WTC11 (cell line): ENCODE measurements at places on chromosomes 5 and 9. TPM values are rescaled to one million over a fixed set of nuclear protein-coding genes. Genes with fewer than 3 reads are reported as not detected.

DNA sequence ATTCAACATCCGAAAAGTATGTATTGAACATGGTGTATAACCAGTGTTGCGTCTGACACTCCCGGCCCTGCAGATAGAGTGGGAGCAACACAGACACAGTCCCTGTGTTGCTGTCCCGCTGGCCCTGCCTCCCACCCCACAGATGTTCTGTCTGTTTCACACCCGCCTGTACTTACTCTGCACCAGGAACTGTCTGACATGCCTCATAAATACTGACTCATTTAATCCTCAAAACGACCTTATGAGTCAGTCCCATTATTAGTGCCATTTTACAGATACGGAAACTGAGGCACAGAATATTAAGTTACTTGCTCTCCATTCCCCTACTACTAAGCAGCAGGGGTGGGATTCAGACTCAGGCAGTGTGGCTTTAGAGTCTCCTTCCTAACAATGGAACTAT lies 109.8 kb upstream of the NFIL3 start:
- no peak overlapping the region for H3K27ac ChIP-seq
- no peak overlapping the region for H3K4me3 ChIP-seq
- no peak for DNase-seq
- no peaks in the 10 kb centered on the region for H3K36me3 ChIP-seq
- H3K4me1 ChIP-seq, result peaks cover 20% of the 10 kb centered on the region

DNA sequence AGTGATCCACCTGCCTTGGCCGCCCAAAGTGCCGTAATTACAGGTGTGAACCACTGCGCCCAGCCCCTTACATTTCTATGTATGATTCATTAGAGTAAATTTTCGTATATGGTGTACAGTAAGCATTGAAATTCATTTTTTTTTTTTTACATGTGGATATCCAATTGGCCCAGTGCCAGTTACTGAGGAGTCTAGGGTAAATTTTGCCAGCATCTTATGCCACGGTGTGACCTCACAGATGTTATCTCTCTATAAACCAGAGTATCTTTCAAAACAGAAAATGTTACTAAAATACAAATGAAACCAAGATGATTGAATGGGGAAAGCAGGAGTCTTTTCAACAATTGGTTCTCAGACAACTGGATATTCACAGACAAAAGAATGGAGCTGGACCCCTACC lies 64.7 kb downstream of the IPPK start:
- H3K27me3 ChIP-seq, result no peaks in the 10 kb centered on the region
- peaks cover 17% of the 10 kb centered on the region for H3K36me3 ChIP-seq
- no peak for DNase-seq
- no peaks in the 10 kb centered on the region for H3K4me1 ChIP-seq

- H3K4me3 ChIP-seq, result no peak overlapping the region
- peak overlapping the region; percentile 49 for H3K27ac ChIP-seq
- DNase-seq, result no peak
- H3K36me3 ChIP-seq, result no peaks in the 10 kb centered on the region
- peaks cover 30% of the 10 kb centered on the region for H3K4me1 ChIP-seq
These were observed 4.1 kb downstream of the NACC2 start for GRCh38 chr9:136090768-136091581.

DNA sequence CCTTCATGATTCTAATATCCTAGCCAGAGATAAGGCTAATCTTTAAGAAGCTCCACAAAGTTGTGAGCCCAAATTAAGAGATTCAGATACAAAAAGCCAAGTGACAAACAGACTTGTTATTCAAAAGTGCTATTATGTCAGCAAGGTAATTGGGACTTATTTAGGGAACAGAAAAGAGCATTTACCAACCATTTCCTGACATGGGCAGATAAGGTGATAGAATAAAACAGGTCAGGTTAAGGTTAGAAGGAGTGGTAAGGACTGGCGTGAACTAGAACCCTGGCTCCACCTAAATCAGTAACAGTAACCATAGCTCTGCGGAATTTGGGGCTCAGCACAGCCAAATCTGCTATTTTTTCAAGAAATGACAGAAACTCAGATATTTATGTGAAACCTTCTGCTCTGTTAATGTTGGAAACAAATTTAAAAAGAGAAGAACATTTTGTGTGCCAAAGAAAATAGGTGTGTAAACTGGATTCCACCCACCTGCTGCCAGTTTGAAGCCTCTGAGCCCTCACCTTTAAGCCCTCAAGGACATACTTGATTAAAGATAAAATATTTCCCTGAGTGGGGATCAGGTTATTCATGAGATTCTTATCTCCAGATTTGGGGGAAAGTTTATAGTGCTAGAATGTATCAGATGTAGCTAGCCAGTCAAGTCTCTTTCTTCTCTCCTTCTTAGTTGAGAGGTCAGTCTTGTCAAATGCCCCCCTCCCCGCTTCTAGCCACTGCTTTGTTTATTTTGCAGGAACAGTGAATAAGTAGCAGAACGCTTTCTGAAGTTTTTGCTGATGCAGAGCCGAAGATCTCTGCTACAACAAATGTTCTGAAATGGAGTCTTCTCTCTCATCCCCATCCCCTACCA lies 10.2 kb upstream of the ERMP1 start:
- H3K4me1 ChIP-seq, result peaks cover 36% of the 10 kb centered on the region
- H3K4me3 ChIP-seq, result no peak overlapping the region
- H3K27ac ChIP-seq, result no peak overlapping the region
- DNase-seq, result no peak
- no peaks in the 10 kb centered on the region for H3K27me3 ChIP-seq

DNA sequence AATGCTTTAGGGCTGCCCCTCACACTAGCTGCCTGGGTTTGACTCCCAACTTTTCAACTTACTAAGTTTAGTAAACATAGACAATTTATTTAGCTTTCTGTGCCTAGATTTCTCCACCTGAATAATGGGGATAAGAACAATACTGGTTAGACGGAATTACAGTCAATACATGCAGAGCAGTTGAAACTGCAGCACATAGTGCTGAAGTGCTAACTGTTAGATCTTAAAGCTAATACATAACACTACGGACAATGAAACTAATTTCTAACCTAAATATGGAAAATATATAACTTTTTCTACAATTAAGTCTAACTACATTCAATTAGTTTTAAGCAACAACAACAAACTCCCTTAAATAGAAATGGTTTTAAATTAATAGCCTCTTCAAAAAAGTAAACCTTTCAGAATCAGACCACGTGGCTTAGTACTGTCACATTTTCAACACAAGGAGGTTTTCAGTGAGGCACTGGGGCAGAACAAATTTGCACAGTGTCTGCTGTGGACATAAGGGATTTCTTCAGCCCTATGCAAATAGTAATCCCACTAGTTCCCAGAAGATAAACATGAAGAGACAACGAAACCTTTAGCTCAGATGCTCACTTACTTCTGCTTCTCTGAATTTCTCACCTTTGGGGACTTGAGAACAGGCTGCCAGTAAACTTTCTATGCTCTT lies 293.4 kb downstream of the EDIL3 start:
- H3K4me3 ChIP-seq, result no peak overlapping the region
- no peaks in the 10 kb centered on the region for H3K27me3 ChIP-seq
- H3K36me3 ChIP-seq, result peaks cover 16% of the 10 kb centered on the region
- DNase-seq, result no peak
- H3K4me1 ChIP-seq, result no peaks in the 10 kb centered on the region

The SOWAHA gene
- 0.11 to 0.25 TPM (median 0.16 TPM) in 3 replicates for total RNA-seq

DNA sequence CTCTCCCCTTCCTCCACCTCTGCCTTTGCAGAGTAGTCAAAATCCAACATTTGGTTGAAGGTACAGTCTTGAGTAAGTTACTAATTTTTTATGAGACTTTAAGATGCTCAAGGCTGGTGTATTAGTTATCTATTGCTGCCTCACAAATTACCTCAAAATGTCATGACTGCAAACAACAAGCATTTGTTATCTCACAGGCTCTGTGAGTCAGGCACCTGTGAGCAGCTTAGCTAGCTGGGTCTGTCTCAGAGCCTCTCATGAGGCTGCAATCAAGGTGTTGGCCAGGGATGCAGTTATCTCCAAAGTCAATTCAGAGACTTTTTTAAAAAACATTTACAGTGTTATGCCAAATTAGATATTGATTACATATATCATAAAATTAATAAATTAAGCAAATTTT lies 371.3 kb upstream of the RGMB start:
- H3K4me3 ChIP-seq, result no peak overlapping the region
- no peak overlapping the region for H3K27ac ChIP-seq
- no peaks in the 10 kb centered on the region for H3K27me3 ChIP-seq
- H3K4me1 ChIP-seq, result 0 out of 2 replicates have a peak, but pooled peaks cover 3% of the 10 kb centered on the region
- DNase-seq, result no peak

- peak overlapping the region; percentile 79; the same call in 1 of the 2 replicates for H3K27ac ChIP-seq
- peaks cover 15% of the 10 kb centered on the region for H3K4me1 ChIP-seq
- no peaks in the 10 kb centered on the region for H3K36me3 ChIP-seq
- DNase-seq, result no peak
- H3K27me3 ChIP-seq, result no peaks in the 10 kb centered on the region
- H3K4me3 ChIP-seq, result no peak overlapping the region
These were observed 97.9 kb downstream of the CHSY3 start for GRCh38 chr5:130002183-130002582.

DNA sequence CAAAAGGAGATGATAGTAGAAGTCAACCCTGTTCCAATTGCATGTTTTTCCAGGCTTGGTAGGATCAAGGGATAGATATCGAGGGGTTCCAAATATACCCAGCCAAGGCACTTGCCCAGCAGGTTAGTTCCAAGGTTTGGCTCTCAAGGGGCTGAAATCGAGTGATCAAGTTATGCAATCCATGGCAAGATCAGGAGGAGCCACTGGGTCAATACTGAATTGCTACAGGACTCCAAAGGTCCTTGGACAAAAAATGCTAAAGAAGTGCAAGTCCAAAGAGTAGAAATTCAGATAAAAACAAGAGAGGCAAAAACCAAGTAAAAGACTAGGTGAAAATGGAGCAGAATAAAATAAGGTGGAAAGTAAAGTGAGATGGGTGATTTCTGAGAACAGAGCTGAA lies 179.1 kb upstream of the RFX3 start:
- no peaks in the 10 kb centered on the region for H3K36me3 ChIP-seq
- no peak overlapping the region for H3K4me3 ChIP-seq
- no peak for DNase-seq
